ENCODE measurements at places on chromosomes 6 and 20.

- no peak for DNase-seq
These were observed 170.6 kb downstream of the IBTK start for GRCh38 chr6:82076916-82077315.

GRCh38 chr6:139981768-139982181 lies 607.3 kb upstream of the CITED2 start:
- no peak for DNase-seq

- no peak for DNase-seq
These were observed 569 bp downstream of the TCEA2 start for GRCh38 chr20:64063389-64064144.

DNA sequence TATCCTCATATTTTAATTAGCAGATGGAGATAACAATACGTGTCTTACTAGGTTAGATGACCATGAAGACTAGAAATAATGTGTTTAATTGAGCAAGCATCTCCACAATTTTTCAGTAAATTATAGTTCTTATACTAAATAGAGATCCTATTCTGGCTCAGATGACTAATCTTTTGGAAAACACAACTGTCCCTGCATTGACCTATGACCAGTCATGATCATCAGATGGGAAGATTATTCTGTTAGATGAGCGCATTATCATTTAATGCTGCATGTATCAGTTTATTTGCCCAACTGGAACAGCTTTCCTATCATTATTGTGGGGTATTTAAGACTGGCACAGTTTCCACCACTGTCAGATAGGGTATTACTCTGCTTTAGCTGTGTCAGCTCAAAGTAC lies 185.5 kb downstream of the MOXD1 start:
- DNase-seq: no peak

DNA sequence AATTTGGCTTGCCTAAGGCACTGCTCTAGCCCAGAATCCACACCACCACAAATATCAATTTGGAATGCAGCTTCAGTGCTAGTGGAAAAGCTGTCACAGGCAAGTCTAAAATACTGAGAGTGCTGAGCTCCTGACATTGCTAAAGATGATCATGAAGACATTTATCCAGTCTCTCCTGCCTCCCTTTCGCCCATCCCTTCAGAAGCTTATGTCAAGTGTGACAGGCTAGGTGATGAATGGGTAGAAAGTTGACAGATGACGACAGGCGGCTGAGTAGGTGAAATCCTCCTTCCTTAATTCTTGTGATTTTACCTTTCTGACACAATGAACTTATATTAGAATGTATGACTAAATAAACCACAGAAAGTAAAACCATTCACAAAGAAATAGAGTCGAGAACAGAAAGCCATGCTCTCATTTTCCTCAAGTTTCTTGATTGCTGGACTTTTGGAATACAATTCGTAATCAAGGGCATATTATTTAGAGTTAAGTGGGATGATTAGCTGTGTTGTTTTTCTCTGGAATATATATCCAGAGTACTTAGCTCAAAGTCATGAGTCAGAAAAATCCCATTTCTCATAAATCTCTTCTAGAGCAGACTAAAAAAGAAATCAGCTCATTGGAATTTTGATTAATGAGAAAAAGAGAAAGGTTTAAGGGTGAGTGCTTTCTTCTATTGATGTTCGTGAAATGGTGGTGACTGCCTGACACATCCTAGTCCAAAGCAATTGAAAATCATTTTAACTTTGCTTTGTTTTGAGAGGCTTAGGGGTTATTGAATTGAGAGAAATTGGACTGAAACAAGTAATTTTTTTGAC lies 1228.2 kb upstream of the CITED2 start:
- DNase-seq: no peak

- no peak for DNase-seq
These were observed 57.4 kb downstream of the SLC24A3 start for GRCh38 chr20:19269737-19270340.

GRCh38 chr6:106442395-106442794 lies 81.9 kb downstream of the CRYBG1 start:
- DNase-seq: no peak

Measured in cortex of kidney (tissue), 1 donor.